ENCODE measurements at places on chromosomes 1 and 21.

DNA sequence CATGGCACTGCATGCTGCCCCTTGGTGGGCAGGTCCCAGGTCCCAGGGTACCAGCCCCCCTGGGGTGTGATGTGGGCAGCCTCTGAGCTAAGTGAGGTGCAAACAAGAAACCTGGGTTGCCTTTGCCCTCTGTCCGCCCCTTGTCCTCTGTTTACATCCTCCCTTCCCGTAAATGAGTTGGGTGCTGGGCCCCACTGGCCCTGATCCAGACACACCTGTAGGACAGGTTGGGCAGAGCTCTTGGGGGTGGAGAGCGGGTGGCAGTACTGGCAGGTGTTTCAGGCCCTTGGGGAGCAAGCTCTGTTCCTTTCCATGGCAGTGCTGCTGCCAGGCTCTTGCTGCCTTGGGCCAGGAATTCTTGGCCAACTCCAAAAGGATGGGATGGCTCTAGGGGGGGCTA, 35.8 kb downstream of the ELF3 start:
- DNase-seq = no peak

GRCh38 chr1:214551436-214552173, at the start of gene PTPN14:
Gene PTPN14 (minus strand): TSS chr1:214551602. CDS start chr1:214464803, 86,799 bp downstream.
- DNase-seq = no peak

DNA sequence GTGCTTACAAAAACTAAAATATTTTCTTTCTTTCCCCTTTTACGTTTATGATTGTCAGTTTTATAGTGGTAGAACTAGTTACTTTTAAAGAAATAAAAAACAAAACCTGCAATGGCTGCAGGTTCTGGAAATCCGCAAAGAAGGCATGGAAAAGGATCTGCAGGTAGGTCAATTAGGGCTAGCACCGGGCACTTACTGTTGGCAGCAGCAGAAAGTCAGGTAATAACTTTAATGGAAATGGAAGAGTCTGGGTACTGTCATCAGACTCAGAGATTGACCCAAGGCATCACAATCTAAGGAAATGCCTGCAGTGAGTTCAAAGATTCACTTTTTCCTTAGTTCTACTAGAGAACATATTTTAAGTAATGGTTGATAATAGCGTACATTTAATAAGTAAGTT, 1136.3 kb upstream of the B3GALT2 start:
- no peak for DNase-seq

- no peak for DNase-seq
Measured at GRCh38 chr1:41726899-41727748, 191.6 kb downstream of the HIVEP3 start.

GRCh38 chr1:10852018-10852417, 55.6 kb upstream of the CASZ1 start:
- DNase-seq = no peak

DNA sequence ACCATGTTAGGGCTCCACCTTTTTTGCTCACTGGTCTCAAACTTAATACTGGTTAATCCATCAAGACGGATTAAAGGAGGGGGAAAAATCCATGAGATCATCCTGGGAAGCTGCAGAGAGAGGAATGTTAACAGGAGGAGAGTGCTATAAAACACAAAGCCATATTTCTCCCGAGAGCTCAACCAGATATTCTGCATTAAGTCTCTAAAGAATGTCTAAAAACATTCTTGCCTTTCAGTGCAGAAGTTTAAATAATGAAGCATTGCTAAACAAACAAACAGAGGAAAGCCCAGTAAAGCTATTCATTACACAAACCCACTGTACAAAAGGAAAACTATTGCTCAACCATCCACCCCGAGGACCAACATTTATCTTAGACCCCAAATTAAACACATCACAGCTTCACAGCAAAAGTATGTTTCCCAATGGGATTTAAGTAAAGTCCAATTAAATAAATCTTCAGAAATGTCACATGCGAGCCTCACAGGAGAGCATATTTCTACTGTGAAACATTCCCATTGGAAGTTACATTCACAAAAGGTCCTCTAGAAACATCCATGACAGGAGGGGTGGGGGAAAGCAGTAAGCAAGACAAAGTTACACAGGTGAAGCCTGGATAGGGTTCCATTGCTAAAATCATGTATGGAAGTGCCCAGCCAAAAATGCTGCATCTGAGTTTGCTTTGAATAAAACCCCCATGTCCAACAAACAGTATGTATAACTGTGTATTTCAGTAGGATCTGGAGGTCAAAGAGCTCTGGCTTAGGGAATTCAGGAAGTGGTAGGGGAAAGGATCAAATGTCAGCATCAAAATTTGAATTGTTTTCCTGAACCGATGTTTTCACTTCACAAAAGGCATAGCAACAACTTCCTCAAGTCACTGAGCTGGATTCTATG, 23.3 kb downstream of the DUSP10 start:
- DNase-seq = no peak

- DNase-seq = no peak
Measured at GRCh38 chr1:214688891-214689290, 85.9 kb downstream of the CENPF start.

DNA sequence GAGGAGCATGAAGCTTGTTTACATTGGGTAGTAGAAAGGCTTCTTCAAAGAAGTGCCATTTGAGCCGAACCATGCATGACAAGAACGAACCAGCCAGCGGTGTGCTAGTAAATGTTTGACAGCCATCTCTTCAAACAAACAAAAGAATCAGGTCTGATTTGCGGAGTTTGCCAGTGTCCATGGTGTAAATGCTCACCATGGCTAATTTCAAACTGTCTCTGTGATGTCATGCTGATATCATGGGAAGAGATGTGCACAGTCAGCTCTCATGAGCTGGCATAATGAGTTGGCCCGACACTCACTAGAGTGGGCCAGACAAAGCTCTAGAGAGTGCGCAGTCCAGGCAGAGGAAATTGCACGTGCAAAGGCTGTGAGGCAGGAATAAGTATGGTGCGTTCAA, 101.1 kb downstream of the KAZN start:
- DNase-seq = no peak

DNA sequence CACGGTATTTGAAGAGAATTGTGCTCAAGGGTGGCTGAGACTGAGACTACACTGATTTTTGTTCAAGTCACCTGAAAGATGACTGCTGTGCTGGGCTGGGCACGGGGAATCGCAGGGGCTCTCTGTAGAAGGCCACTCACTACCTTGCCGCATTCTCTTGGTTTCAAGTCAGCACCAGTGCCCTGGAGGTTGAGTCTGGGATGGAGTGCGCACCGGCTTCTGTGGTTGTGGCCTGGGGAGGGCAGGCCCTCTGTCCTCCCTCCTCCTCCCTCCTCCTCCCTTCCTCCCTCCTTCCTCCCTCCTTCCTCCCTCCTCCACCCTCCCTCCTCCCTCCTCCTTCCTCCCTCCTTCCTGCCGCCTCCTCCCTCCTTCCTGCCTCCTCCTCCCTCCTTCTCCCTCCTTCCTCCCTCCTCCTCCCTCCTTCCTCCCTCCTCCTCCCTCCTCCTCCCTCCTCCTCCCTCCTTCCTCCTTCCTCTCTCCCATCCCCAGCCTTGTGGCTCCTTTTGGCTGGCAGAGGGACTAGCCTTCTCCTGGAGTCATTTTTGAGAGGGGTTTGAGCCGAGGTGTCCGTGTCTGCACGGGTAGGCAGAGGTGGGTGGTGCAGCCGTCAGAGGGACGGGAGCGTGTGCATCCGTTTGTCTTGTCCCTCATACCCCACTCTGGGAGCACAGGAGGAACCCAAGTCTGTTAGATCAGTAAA, 9.5 kb downstream of the RER1 start:
- DNase-seq = no peak

GRCh38 chr1:171221665-171222591, 26.4 kb upstream of the FMO1 start:
- no peak for DNase-seq

GRCh38 chr1:87968197-87968955, 639.7 kb downstream of the LMO4 start:
- DNase-seq = no peak

DNA sequence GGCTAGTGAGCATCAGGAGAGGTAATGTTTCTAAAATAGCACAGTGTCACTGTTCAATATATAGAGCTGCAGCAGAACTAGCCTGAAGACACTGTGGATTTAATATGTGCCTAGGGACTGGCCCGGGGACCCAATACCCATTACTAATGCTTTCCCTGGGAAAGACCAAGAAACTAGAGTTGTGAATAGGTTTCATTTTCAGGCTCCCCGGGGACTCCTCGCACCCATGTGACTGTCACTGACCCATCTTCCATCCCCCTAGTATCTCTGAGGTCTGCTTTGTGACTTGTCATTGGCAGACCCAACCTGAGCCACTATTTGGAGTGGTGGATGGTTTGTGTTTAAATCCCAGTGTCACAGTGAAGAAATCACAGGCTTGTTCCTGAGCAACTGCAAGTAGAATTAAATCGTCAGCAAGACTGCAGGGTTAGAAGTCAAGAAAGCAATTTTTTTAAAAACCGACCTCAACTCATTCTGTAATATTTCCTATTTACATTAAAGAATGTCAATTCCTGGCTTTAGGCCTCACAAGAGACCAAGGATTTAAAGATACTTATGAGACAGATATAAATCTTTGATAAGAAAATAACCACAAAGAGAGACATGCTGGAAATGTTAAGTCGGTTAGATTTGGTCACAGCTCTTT, 130.0 kb upstream of the TNR start:
- DNase-seq = no peak

DNA sequence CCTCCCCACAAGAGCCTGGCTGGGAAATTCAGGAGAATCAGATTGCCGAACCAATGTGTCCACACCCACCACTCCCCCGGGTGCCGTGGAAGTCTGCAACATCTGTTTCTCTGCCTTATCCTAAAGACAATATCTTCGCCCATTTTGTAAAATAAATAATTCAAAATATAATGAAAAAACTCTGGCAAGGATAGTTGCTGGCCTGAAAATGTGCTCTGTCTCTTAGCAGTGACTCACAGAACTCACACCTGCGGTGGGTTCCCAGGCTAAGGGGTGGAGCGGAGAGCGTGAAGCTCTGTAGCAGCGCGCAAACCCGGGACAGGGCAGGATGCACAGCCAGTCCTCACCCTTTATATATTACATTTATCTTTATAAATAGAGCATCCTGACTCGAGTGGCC, 99.9 kb downstream of the COLGALT2 start:
- DNase-seq = no peak

DNA sequence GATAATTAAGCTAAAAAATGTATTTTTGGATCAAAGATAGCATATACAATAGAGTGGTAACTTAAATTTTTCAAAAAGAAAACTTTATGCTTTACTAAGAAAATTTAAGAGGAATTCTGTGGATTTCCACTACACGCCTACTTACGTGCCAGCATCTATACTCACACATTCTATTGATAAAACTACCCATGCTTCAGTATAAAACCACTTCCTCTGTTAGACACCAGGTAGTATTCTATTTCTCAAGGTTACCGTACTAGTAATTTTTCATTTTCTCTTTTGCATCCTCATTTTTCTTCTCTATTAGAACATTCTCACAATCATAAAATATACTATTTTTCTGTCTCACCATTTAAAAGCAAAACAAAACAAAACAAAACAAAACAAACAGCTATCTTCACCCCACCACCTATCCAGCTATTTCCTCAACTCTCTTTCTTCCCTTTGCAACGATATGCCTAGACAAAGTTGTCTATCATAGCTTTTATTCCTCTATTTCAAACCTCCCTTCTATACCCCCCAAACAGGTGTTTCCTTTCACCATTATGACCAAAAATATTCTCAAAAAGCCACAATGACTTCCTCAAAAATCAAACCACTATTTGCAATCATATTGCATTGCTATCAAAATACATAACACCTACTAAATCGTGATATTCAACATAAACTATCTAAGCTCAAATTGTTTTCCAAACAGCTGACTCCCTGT, 1652.0 kb downstream of the MRPL39 start:
- DNase-seq = no peak

DNA sequence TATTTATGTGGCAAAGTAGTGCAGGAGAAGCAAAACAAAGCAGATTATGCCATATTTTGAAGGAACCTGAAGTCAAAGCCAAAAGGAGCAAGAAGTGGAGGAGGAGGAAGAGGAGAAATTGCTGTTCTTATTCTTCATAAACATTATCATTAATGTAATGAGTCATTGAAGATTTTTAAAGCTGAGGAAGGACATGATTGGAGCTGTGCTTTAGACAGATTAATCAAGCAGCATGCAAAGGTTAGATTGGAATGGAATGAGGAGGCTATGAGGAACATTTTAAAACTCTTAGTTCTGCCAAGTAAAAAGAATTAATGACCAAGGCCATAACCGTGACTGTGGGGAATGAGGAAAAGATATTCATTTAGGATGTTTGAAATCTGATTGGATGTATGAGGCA, 33.0 kb upstream of the HSD17B7 start:
- no peak for DNase-seq

DNA sequence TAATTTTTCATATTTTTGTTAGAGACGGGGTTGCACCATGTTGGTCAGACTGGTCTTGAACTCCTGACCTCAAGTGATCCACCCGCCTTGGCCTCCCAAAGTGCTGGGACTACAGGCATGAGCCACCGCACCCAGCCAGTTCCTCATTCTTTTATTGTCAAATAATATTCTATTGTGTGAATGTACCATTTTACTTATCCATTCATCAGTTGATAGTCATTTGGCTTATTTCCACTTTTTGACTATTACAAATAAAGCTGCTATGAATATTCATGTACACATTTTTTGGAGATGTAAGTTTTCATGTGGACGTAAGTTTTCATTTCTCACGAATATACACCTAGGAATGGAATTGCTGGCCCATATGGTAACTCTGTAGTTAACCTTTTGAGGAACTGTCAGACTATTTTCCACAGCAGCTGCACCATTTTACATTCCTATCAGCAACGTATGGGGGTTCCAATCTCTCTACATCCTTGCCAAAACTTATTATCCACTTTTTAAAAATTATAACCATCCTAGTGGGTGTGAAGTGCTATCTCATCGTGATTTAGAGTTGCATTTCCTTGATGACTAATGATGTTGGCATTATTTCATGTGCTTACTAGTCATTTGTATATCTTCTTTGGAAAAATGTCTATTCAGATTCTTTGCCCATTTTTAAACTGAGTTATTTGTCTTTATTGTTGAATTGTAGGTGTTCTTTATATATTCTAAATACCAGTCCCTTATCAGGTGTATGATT, 12.7 kb downstream of the PACC1 start:
- DNase-seq = no peak

DNA sequence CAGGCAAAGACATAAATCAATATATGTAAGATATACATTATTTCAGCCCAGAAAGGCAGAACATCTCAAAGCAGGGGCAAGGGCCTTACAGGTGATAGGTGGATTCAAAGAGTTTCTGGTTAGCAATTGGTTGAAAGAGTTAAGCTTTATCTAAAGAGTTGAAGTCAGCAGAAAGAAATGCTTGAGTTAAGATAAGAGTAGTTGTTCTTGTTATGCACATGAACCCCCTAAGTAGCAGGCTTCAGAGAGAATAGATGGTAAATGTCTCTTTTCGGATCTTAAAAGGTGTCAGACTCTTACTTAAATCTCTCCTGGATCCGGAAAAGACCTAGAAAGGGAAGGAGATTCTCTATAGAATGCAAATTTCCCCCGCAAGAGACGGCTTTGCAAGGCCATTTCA, 8.3 kb upstream of the ZBTB40 start:
- DNase-seq = no peak

DNA sequence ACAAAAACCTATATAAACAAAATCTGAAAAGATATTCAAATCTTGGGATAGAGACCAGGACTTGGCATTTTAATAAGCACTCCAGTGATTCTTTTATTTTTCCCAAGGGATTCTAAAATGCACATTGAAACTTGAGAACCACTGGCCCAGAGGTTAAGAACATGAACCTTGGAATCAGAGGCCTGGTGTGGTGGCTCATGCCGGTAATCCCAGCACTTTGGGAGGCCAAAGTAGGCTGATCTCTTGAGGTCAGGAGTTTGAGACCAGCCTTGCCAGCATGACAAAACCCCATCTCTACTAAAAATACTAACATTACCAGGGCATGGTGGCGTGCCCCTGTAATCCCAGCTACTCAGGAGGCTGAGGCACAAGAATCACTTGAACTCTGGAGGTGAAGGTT, 12.9 kb upstream of the CEP85 start:
- DNase-seq = no peak
